NK-92 treated with Interleukin-12 subunit alpha and Interleukin-12 subunit beta, amount 100 ng/mL, for 24 hours (cell line): ENCODE measurements at places on chromosomes 13 and 19.

- DNase-seq: no peak
These were observed 76.0 kb upstream of the LSM14A start for GRCh38 chr19:34096020-34096915.

- DNase-seq: no peak
These were observed at the start of gene GJA3 for GRCh38 chr13:20160306-20161274. TSS of gene GJA3 (minus strand) at chr13:20161052. CDS start at chr13:20143288, 17,764 bp downstream.

- DNase-seq: no peak
These were observed 824.0 kb downstream of the UQCRFS1 start for GRCh38 chr19:28388988-28389387.

DNA sequence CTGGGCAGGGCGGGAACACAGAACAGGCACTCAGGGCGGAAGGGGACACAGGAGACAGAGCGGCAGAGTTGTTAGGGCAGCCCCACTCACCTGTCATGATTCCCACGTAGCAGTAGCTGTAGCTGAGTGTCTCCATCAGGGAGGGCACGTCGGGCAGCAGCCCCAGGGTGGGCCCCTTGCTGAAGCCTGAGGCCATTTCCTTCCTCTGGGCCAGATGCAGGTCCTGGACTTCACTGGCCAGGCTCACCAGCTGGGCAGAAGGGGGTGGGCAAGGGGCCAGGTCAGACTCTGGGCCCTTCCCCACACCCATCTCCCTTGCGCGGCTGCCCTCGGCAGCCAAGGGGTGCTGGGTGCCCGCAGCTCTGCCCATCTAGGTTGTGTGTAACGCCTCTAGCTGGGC is 5.9 kb downstream of the MBOAT7 start:
- DNase-seq: no peak
